ENCODE measurements at places on chromosomes 5 and 9.

DNA sequence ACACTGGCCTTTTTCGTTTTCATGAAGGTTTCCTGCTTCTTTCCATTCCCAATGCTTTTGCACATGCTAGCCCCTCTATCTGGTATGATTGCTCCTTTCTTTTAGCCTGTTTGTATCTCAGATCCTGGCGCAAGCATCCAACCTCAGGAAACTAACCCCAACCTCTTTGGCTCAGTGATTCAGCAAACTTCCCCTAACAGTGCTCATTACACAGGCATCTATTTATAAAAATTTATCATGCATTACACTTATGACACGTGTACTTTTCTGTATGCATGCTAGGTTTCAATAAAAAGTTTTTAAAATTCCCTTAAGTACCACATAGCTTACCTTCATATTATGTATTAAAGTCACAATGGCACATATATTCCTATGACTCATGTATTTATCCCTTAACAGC is 218.9 kb downstream of the EPB41L4A start:
- no peak for DNase-seq

- DNase-seq, result no peak
These were observed 36.3 kb upstream of the PTPRD start for GRCh38 chr9:10649076-10649475.

- DNase-seq, result peak; percentile 71
These were observed 518 bp downstream of the SPRY4 start for GRCh38 chr5:142324136-142324870.

- no peak for DNase-seq
These were observed 757.2 kb downstream of the TLE1 start for GRCh38 chr9:80932181-80932580.

DNA sequence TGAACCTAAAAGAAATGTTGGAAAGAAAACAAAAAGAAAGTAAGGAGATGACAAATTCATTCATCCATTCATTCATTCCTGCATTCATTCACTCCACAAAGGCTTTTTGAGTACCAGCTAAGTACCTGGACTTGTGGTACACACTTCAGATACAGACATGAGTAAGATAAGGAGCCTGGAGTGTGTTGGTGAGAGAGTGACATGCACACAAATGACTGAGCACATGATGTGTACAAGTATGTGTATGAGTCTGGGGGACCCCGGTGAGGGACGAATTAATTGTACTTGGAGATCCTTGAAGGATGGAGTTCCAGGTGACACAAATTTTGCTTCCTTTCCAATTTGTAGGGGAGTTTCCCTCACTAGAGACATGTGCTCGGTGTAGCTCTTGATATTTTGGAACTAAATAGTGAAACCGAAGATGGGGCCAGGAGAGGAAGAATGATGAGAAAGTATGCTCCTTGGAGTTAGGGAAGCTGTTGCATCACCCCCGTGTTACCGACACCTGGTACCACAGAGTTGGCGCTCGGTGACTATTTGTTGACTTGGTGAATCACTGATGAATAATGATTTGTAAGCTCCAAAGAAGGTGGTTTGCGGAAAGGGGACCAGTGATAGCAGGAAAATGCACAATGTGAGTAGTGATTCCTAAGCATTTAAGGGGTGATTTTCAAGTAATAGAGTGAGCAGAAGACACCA is 509.8 kb downstream of the CCDC171 start:
- DNase-seq, result peak; percentile 36

DNA sequence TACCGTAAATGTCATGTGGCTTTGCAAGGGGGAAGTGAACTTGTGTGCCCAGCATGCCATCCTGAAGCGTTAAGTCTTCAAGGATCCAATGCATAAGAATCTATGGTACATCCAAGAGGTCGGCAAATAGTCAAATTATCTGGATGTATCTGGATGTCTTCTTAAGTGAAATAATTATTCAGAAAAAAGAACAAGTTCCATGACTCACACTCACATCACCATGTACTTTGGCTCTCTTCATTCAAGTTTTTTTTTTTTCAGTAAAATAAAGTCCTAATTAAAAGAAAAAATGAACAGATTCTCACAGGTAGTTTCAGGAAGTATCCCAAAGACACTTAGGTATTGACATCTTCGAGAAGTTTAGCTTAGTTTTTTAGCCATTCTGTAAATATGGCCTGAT is 62.7 kb upstream of the MEGF10 start:
- no peak for DNase-seq

- DNase-seq, result no peak
These were observed 38.3 kb downstream of the SLC6A3 start for GRCh38 chr5:1406681-1407640.

GRCh38 chr5:1134478-1134877 is 22.6 kb upstream of the SLC12A7 start:
- no peak for DNase-seq

DNA sequence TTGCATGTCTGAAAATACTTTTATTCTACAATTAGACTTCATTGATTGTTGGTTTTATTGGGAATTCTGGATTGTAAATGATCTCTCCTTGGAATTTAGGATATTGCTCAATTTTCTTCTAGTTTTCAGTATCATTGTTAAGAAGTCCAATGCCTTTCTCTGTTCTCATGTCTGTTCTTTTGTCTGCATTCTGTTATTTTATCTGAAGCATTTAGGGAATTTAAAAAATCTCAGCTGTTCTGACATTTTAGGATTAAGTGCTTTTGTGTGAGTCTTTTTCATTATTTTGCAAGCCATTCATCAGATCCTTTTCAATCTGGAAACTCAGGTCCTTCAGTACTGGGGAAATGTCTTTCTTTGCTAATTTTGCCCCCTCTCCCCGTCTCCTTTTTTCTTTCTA is 4.4 kb upstream of the FER start:
- peak; percentile 25 for DNase-seq

DNA sequence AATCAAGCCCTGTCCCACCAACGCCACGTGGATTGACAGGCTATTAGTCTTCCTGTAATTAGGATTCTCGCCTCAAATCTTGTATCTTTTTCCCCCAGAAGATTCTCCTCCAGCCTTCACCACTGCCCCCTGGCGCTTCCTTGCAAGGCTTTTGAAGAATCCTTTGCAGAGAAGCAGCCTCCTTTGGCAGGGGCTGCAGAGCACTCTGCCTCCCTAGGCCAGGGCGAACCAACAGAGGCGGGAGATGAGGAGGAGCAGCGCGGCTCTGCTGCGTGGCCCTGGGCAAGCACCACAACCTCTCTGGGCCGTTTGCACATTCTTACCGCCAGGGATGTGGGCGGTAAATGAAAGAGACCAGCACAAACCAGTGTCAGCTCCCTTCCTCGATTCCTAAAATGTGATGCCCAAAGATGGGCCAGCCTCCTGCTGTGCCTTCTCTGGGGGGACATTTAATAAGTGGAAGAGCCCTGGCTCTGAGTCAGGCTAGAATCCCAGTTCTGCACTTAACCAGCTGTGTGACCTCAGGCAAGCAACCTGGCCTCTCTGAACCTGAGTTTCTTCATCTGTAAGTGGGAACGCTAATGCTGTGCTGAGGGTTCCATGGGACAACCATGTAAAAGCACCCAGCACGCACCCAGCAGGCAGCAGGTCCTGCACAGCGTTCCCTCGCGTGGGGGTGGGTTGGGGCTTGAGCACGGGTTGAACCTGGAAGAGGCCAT is 128.6 kb downstream of the KCNIP1 start:
- DNase-seq, result no peak

DNA sequence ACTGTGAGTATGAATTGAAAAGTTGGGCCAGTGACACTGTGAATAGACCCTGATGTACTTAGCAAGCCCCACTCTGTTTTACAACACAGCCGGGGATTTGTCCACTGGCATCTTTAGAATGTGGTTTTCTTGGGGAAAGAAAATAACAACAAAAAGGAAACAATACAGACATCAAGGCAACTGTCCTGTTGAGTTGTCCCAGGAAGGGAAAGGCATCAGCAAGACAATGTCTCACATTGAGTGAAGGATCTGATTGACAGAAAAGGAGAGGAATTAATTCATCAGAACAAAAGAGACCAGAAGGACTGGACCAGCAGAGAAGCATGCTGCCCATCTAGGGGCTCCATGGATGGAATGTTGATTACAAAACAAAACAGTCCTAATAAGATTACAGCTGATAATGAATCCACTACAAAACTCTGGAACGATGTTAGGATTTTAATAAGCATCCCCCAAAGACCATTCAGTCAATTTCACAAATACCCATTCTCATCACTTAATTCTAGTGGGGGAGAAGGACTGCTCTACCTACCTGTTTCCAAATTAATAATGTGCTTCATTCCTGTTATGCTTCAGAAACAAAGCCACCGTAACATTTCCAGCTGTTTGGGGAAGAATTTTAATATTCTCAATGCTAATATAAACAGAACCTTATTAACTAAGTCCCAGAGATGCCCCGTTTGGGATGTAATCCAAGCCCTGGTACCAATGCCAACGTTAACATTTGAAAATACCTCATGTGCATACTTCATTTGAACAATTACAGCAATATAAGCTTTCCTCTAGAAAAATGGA is 298.0 kb downstream of the SPOCK1 start:
- peak; percentile 9 for DNase-seq

GRCh38 chr9:34499076-34499475 is 23.7 kb downstream of the ENHO start:
- no peak for DNase-seq

- DNase-seq, result peak; percentile 82
These were observed 57.7 kb downstream of the MTMR12 start for GRCh38 chr5:32254881-32255539.

- no peak for DNase-seq
These were observed 613.6 kb downstream of the ZNF608 start for GRCh38 chr5:124132843-124133242.

GRCh38 chr5:76271836-76272235 is 131.2 kb upstream of the IQGAP2 start:
- no peak for DNase-seq

GRCh38 chr5:138698713-138699112 is 54.5 kb upstream of the CTNNA1 start:
- no peak for DNase-seq

- no peak for DNase-seq
These were observed 34.8 kb downstream of the ZNF462 start for GRCh38 chr9:106897751-106898150.

DNA sequence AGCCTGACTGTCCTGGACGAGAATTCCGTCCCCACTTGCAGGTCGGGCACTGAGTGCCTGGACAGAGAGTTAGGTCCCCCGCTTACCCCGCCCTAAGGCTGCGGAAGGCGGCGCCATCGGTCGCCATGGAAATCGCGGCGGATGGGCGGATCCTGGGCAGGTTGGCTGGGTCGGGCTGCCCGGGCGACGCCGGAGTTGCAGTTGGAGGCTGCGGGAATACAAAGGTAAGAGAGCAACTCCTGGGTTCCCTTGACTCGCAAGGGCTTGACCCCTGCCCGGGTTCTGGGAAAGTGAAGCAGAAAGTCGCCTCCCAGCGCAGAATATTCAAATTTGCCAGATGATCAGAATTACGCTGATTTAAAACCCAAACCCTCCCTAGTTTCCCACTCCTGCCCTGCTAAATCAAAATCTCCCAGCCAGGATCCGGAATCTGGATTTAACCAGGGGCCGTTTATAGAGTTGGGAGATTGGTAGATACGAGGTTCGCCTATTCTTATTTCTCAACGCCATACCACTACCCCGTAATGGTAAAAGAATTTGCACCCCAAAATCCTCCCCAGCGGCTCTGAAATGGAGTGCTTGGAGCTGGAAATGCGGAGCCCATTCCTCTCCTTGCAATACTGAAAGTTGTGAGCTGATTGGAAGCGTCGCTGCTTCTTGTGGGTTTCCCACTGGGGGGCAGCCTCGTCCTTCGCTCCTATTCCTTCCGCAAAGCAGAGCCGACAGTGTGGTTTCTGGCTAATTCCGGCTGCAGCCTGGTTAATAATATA is 156.4 kb upstream of the RASEF start:
- peak; percentile 64 for DNase-seq

DNA sequence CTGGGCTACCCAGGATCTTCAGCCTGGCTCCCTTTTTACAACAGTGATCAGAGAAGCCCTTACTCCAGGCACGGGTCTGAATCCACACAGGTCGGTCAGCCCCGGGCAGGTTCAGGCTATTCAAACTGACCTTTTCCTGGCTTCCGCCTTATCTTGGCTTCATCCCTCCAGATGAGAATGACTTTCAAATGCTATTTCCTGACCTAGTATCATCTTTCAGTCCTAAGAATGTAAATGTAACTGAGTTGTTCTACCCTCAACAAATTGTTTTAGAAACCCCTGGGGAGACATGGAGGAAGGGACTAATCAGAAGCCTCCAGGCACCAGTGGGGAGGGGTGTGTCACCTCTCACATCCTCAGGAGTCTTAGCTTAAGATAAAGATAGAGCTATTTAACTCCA is 213.2 kb downstream of the EPB41L4A start:
- DNase-seq, result no peak

GRCh38 chr9:35335164-35335563 is 154.7 kb upstream of the RUSC2 start:
- DNase-seq, result no peak

DNA sequence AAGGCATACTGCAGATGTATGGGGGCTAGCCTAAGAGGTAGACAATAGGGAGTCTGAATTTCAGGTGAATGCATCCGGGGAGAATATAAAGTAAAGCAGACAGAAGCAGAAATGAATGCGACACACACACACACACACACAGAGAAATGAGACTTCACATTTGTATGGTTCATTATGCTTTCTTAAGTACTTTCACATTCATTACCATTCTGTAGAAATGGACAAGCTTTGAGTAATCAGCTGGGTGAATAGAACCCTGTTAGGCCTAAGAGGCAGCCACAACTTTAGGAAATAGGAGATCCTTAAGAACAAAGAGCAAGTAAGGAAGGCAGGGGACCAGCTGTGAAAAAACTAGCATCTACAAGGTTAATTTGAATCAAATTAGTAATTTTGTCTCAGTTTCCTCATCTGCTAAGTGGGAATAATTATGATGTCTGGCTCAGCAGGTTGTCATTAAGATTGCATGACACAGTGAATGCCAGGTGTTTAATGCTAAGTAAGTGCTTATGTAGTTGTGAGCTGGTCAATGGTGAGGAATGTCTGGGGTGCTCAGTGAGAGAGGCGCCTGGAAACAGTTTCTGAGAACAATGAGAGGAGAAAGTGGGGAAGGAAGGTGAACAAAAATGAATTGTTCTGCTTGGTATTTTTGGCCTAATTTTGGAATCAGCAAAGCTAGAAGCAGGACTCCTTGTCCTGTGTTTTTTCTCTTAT is 265.8 kb upstream of the CLINT1 start:
- DNase-seq, result no peak

DNA sequence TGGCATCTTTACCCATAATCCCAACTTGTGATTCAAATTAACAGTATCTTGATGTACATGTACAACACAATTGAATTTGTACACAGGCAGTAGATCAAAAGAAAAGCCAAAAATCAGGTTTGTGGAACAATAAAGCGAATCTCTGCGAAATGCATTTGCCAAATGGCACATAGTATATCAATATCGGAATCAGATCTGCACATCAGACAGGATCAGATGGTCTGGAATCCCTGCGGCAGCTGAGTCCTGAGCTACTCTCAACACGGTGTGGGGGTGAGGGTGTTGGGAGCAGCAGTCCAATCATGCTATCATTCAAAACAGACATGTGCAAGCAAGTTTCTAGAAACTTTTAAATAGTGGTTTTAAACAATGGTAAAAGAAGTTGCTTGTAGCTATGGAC is 358.3 kb downstream of the SEMA5A start:
- DNase-seq, result no peak

Measured in fibroblast of gingiva (primary cell).